ENCODE measurements at places on chromosomes 6 and 20. TPM values are rescaled to one million over a fixed set of nuclear protein-coding genes. Genes with fewer than 3 reads are reported as not detected.
A peak's percentile ranks its signal among the peaks of the same experiment; 100 is the strongest.

GRCh38 chr20:62675156-62675876 is 33.0 kb downstream of the SLCO4A1 start:
- no peak for ATAC-seq

- ATAC-seq = no peak
Observed at GRCh38 chr6:109472132-109472995, 10.7 kb downstream of the ZBTB24 start.

DNA sequence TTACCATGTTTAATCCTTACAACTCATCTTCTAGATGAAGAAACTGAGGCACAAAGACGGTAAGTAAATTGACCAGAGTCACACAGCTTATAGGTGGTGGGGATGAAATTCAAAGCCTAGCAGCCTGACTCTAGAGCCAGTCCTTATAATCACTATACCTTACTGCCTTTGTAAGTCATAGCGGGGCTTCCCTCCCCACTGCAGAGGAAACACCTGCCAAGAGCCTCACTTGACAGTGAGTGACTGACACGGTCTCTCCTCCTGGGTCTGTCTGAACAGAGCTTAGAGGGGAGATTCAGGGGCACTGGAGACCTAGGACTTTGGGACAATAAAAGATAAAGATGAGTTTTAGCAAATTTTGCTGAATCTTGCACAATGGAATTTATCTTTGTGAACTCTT is 12.8 kb downstream of the SUN5 start:
- no peak for ATAC-seq

GRCh38 chr6:28488916-28489365 is 26.7 kb downstream of the GPX6 start:
- no peak for ATAC-seq

- ATAC-seq = no peak
Observed at GRCh38 chr6:130503146-130503545, 137.3 kb downstream of the TMEM200A start.

DNA sequence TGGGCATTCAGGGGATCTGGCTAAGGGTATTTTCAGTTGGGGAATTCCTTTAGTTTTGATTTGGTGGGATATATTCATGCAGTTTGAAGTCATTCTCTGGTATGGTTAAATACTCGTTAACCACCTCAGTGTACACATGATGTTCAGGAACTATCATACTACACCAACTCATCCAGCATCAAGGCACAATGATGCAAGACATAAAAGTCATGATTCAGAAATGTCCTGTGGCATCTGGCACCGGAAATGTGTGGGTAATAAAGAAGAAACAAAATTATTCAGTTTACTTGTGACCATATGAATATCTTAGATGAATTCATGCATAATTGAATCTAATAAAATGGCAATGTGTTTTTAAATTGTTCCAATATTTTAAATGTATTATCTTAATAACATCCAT is 129.0 kb upstream of the BMP5 start:
- ATAC-seq = no peak

DNA sequence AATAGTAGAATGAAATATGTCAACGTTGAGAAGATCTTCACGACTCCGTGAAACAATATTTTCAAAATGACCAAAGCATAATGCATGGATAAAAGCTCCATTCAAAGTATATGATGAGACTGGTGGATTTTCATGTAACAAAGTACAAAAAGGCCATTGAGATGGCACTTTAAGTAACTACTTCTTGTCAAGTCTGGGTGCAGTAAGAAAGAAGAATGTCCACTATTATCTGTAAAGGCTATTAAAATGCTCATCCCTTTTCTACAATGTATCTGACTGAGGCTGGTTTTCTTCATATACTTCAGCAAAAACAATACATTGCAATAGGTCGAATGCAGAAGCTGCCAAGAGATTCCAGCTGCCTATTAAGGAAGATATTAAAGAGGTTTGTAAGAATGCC is 457.4 kb downstream of the PKHD1 start:
- ATAC-seq = no peak

DNA sequence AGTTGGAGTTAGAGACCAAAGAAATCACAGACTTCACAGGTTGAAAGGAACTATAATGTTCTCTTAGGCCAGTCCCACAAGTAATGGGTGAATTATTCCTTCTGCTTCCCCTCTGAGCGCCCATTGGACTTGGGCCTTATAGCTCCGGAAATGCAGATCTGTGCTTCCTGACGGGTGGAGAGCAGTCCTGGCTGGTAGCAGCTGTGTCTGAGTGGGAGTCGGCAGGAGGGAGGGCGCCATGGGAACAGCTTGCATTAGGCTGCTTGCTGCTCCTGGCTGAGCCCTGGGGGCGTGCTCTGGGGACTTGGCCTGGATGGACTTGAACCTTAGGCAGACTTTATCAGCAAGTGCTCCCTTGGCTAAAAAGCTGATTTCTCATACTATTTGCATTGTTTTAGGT is 18.4 kb upstream of the NUP153 start:
- ATAC-seq = peak; percentile 53

GRCh38 chr6:157099912-157100593 is 223.3 kb downstream of the TMEM242 start:
- no peak for ATAC-seq

DNA sequence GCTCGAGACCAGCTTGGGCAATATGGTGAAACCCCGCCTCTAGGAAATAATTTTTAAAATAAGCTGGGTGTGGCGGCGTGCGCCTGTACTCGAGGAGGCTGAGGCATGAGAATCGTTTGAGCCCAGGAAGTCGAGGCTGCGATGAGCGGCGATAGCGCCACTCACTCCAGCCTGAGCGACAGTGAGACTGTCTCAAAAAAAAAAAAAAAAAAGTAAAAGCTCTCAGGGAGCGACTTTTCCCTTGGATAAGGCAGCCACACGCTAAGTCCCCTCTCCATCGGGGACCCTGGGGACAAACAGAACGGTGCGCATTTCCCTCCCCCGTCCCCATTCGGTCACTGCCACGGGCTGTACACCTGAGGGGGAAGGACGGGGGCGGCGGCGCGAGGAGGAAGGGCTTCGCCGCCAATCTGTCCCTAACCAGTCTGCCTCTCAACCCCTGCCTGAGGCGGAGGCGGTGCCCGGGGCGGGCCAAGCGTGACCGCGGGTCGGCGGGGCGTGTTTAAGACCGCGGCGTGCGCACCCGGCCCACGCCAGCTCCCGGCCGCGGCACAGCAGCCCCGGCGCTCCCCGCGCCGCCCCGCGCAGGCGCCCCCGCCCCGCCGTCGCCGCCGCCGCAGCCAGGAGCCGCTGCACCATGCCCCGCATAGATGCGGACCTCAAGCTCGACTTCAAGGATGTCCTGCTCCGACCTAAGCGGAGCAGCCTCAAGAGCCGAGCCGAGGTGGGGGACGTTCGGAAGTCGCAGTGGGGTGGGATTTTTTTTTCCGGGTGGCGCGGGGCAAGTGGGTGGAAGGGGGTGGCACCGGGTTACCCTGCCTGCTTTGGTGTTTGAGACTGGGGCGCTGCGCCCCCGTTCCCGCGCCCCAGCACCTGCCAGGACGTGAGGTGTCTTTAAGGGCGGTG is at the start of gene GMPR:
TSS of gene GMPR (plus strand) at position 531 of the 906 bp plus-strand sequence. CDS start at position 638, 107 bp downstream.
- ATAC-seq = peak; percentile 87

DNA sequence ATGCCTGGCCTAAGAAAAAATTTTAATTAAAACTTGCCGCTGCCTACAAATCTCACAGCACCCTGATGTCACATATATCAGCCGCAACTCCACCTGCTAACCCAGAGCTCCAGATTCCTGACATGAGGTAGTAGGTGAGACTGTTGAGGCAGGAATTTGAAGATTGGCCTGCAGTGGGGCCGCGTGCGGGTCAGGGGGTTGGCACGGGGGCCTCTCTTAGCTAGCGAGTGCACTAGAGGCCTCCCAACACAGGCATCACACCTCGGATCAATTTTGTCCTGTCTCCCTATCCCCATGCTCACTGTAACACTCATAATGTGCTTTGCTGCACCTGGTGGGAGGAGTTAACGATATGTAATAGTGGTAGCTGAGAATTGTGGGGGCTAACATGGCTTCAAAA is 349.8 kb downstream of the CDC5L start:
- no peak for ATAC-seq

- peak; percentile 82 for ATAC-seq
Observed at GRCh38 chr6:133568970-133569889, 319.7 kb upstream of the TCF21 start.

DNA sequence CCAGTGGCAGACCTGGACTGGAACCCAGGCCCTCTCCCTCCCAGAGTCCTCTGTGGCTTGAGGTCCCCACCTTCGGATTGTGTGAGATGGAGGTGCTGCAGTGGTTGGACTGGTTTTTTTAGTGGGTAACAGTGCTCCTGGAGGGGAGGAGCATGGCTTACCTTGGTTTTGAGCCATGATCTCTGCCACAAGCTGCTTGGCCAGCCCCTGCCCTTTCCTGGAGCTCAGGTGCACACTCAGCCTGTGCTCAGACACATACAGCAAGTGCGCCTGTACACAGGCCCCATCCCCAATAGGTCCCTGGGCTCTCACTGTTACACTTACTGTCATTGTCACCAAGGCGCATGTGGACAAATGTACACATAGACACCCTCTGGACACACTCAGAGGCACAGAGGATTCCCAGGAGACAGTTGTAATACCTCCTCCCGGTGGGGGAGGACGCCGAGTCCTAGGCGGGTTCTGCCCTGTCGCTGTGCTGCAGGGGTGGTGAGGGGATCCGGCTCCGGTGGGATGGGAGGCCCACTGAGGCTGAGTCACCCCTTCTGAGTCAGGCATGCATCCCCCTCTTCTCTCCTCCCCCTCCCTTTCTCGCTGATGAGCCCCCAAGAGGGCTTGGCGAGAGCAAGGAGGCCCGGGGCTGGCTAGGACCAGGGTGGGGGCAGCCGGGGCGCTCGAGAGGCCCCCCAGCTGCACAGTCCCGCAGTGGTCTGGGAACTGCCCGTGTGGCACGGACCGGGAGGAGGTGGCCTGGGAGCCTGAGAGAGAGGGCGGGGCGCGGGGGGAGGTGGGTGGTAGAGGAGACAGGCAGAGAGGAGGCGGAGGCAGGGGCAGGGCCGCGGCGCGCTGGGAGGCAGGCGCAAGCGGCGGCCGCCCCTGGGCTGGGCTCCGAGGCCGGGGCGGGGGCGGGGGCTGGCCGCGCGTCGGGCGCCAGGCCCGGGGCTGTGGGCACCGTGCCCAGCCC is 522 bp upstream of the EPB41L1 start:
- ATAC-seq = peak; percentile 93

- ATAC-seq = no peak
Observed at GRCh38 chr6:65728879-65729479, 22.0 kb upstream of the EYS start.

- ATAC-seq = no peak
Observed at GRCh38 chr20:38445901-38446425, 10.8 kb upstream of the SNHG17 start.

DNA sequence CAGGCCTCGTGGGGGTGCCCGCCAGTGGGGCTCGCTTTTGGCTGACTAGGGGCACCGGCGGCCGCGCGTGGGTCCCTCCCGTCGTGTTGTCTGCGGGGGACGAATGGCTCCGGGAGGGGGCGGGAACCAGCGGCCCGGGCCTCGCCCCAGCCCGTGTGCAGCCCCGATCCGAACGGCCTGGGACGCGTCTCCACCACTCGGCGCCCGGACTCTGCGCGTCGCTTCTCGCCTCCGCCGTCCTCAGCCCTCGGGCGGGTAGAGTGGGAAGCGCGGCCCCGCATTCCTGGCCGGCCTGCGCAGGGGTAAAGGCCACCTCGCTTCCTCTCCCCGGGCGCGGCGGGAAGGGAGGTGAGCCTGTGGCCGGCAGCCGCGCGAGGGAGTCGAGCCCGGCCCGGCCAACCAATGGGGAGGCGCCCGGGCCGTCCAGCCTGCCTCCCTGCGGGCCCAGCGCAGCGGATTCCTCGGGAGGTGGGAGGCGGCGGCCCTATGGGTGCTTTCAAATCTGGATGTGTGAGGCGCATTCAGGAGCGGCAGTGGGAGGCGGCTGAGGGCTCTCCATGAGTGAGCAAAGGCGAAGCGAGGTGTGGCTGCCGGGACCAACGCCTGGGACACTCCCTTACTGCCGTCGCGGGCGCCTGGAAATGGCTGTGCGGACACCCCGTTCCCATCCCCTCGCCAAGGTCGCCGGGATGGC is 1.1 kb upstream of the ZBTB46 start:
- peak; percentile 14 for ATAC-seq

GRCh38 chr6:14885498-14885897 is 360.4 kb upstream of the JARID2 start:
- no peak for ATAC-seq

GRCh38 chr6:83908813-83909212 is 49.3 kb downstream of the CYB5R4 start:
- ATAC-seq = no peak

DNA sequence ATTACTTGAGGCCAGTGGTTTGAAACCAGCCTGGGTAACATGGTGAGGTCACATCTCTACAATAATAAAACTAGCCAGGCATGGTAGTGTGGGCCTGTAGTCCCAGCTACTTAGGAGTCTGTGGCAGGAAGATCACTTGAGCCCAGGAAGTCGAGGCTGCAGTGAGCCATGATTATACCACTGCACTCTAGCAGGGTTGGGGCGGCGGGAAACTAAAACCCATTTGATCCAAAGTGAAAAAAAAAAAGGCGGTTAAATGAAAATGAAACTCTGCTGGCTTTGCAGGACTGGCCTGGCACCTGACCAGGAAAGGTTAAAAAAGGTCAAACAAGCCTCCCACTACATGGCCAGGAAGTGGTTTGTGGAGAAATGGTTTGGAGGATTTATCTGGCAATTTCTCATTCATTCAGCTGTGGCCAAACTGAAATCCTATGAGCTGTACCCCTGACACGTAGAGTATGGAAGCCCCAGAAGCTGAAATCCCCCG is 36.6 kb downstream of the MTRES1 start:
- no peak for ATAC-seq

DNA sequence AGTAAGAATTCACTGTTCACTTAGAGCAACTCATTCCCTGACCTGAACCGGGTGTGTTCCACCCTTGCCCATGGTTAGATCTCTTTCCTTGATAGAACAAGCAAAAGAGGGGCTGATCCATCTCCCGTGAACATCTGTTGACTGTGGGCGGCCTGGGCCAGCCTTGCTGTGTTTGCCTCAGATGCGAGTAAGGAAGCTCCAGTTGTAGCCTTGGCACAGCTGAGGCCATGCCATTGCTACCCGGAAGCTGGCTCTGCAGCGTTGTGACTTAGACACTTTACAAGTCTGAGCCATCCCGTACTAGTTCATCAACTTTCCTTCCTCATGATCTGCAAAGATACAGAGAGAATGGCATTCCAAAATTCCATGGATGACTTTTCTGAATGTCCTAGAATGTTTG is 139.0 kb downstream of the MAP3K4 start:
- no peak for ATAC-seq

KCNK5 gene
- total RNA-seq = 7.3 TPM

OXT gene
- not detected for total RNA-seq

L3MBTL1 gene
- total RNA-seq = 7.9 TPM

SLC17A2 gene
- not detected for total RNA-seq

DLL1 gene
- total RNA-seq = 11.8 TPM

RNF182 gene
- not detected for total RNA-seq

MMP24 gene
- total RNA-seq = 3.1 TPM

TFAP2D gene
- not detected for total RNA-seq

C20orf141 gene
- not detected for total RNA-seq

PNPLA1 gene
- not detected for total RNA-seq

C4A gene
- 50.4 TPM for total RNA-seq

MOXD1 gene
- 37.3 TPM for total RNA-seq

TMC2 gene
- 0.35 TPM for total RNA-seq

RNF144B gene
- 18.4 TPM for total RNA-seq

All from gastroesophageal sphincter (tissue), 4 donors.